ENCODE measurements at places on chromosomes 1 and 21. TPM values are rescaled to one million over a fixed set of nuclear protein-coding genes. Genes with fewer than 3 reads are reported as not detected.

GRCh38 chr21:38830671-38831525, 25.2 kb downstream of the ETS2 start:
- no peaks in the 10 kb centered on the region for H3K36me3 ChIP-seq
- H3K4me3 ChIP-seq: no peak overlapping the region
- no peaks in the 10 kb centered on the region for H3K27me3 ChIP-seq
- DNase-seq: no peak
- H3K4me1 ChIP-seq: peaks cover 13% of the 10 kb centered on the region

DNA sequence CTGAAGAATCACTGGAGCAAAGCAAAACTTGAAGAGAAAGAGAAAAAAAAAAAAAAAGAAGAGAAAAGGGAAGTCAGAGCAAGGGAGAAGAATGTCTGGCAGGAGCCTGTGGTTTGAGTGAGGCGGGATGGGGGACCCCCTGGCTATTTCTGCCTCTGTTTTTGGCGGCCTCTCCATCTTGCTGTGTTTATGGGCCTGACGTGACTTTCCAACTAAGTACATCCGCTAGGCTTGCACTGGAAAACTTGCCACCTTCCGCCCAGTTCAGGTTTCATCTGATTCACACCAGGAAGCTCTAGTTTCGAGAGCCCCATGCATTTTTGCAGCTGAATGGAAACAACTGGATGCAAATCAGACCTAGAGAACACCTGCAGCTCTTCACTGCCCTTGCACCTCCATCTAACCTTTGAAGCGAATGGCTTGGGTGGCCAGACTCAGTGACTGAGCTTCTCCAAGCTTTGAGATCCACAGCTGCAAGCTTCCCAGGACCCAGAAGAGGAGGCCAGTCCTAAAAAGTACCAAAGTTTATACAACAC, 28.0 kb downstream of the TBX15 start:
- no peak for DNase-seq
- no peaks in the 10 kb centered on the region for H3K36me3 ChIP-seq
- no peak overlapping the region for H3K27ac ChIP-seq
- H3K27me3 ChIP-seq: no peaks in the 10 kb centered on the region

DNA sequence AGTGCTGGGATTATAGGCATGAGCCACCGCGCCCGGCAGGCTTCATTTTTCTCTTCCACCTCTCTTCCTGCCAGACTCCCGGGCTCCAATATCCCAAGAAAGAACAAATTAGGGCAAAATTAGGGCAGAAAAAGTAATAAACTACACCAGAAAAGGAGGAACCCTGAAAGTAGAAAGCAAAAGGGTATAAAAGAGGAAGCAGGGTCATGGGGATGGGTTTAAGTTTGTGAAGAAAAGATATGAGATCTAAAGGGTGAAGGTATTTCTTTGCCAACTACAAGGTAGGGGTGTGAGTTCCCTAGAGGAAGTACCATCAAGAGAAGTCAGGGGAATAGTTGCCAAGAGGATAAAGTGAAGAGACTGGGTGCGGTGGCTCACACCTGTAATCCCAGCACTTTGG, 9.9 kb downstream of the PTPN22 start:
- no peak overlapping the region for H3K27ac ChIP-seq
- H3K4me3 ChIP-seq: no peak overlapping the region

GRCh38 chr1:198258491-198258890, 101.7 kb downstream of the NEK7 start:
- peaks cover 10% of the 10 kb centered on the region for H3K4me1 ChIP-seq
- H3K27ac ChIP-seq: peak overlapping the region; percentile 43
- DNase-seq: peak; percentile 92

DNA sequence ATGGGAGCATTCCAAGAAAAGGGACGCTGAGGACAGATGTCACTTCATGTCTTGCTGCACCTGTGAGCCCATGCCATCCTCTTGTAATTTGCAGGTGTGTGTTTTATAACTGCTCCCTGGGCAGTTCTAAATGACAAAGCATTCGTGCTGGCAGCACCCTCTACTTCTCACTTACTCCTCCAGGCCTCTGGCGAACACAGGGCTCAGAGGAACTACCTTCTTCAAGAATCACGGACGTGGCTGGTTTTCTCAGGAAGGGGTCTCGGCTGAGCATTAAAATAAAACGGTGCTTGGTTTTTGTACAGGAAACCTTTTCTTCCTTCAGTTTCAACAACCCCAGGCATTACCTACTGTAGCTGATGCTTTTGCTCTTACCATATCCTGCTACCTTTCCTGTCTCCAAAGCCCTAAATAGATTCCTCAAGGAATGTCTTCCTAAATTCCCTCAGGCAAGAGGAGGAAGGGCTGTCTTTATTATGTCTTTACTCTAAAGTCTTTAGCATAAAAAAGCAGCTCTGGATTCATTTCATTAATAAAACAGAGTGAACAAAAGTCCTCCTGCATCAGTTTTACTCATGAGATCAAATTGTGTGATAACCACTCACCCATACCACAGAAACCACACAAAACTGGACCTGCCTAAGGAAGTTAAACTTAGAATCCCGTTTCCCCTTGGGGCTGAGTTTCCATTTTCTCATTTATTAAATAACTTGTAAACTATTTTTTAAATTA, 79.0 kb upstream of the MAP10 start:
- peak; percentile 92 for DNase-seq
- no peak overlapping the region for H3K27ac ChIP-seq
- no peaks in the 10 kb centered on the region for H3K36me3 ChIP-seq
- H3K4me1 ChIP-seq: no peaks in the 10 kb centered on the region

GRCh38 chr1:111832521-111833155, 76.9 kb downstream of the DDX20 start:
- no peak for DNase-seq
- no peaks in the 10 kb centered on the region for H3K4me1 ChIP-seq
- no peak overlapping the region for H3K27ac ChIP-seq
- no peaks in the 10 kb centered on the region for H3K36me3 ChIP-seq
- H3K27me3 ChIP-seq: no peaks in the 10 kb centered on the region

- H3K4me3 ChIP-seq: no peak overlapping the region
- no peak overlapping the region for H3K27ac ChIP-seq
- no peaks in the 10 kb centered on the region for H3K36me3 ChIP-seq
- no peak for DNase-seq
Observed at GRCh38 chr1:117268535-117269455, 58.1 kb upstream of the VTCN1 start.

GRCh38 chr1:54475946-54476516, 69.8 kb upstream of the SSBP3 start:
- peaks cover 48% of the 10 kb centered on the region for H3K27me3 ChIP-seq
- DNase-seq: no peak
- H3K4me3 ChIP-seq: no peak overlapping the region

The NFASC gene
- 16.5 TPM for total RNA-seq

The OR2G6 gene
- total RNA-seq: not detected

The TNFRSF8 gene
- total RNA-seq: not detected
